ENCODE measurements at places on chromosomes 2 and 18.

GRCh38 chr18:6784046-6784445 lies 54.5 kb downstream of the ARHGAP28 start:
- no peak for DNase-seq

DNA sequence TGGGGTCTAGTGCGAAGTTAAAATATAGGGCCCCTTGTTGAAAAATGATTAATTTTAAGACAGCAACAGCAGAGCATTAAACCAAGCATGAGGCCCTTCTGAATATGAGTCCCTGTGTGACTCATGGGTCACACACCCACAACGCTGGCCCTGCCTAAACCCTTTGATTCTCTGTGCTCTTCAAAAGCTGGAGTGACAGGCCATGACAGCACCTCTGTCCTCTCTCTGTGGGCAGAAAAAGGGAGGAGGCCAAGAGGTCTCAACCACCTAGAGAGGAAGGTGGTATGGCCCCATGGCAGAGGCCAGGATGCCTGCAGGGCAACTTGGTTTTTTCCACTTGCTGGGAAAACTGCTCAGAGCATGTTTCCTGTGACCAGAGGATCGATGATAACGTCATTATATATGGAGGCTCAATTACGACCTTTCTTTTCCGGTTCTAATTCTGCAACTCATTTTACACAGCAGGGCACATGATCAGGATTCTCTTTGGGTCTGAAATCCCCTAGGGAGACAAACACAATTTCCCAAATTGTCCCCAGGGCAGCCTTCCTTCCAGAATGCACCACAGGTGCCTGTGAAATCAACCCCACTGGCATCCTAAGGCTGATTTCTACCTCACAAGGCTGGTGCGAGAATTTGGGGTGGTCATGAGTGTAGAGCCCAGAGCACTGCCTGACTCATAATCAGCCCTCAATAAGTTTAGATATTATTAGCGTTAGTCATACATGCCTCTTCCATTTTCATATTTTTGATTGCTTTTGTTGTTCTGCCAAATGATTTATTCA lies 102.0 kb upstream of the PPP1CB start:
- DNase-seq = peak; percentile 53

DNA sequence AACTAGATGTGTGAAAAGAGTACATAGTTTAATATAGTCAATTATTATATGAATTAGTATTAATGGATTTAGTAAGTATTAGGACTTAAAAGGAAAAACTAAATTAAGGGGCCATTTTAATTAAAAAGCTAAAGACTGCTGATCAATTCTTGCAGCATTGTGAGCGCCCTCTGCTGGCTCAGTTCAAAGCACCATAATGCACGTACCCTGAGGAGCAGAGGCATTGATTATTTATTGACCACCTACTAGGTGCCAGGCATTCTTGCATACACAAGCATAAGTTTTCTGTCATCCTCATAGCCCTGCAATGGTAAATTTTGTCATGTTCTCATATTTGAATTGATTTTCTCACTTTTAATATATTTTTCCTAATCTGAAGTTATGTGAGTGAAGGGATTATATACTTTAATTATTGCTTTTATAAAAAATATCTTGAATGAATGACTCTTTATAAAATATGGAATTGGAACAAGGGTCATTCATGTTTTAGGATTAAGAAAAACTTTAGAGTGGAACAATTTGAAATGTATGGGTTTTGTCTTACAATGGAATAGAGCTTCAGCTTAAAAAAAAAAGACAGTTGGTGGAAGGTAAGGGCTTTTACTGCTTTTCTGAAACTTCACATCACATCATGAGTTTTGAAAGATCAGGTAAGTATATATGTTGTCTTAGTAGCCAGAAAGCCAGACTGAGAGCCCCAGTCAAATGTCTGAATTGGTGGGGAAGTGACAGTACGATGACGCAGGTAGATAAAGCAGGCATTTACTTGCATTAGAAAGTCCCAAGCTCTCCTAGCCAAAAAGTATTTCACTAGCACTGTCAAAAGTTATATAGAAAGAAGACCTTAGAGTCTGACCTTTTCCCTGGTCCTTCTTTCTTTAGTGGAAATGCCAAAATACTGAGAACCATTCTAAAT lies 9.7 kb downstream of the ITGA4 start:
- DNase-seq = no peak

GRCh38 chr2:65382776-65383357 lies 49.5 kb downstream of the SPRED2 start:
- DNase-seq = peak; percentile 81

- DNase-seq = no peak
These were observed 141.0 kb downstream of the INHBB start for GRCh38 chr2:120486946-120487345.

DNA sequence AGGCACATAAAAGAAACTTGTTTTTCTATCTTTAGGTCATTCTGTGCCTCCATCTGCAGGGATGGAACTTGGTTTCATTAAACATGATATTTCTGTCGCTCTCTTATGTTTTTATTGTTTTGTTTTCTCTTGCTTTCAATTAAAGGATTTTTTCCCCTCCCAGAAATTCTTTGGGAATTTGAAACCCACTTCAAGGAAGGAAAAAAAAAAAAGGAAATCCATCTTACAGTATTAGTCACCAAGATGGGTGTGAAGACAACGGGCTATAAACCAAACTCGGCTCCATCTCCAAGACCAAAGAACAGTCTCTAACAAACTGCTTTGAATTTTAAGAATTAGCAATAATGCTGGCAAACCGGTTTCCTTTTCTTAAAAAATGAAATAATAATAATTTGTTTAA lies 244.1 kb downstream of the BCL11A start:
- DNase-seq = no peak

DNA sequence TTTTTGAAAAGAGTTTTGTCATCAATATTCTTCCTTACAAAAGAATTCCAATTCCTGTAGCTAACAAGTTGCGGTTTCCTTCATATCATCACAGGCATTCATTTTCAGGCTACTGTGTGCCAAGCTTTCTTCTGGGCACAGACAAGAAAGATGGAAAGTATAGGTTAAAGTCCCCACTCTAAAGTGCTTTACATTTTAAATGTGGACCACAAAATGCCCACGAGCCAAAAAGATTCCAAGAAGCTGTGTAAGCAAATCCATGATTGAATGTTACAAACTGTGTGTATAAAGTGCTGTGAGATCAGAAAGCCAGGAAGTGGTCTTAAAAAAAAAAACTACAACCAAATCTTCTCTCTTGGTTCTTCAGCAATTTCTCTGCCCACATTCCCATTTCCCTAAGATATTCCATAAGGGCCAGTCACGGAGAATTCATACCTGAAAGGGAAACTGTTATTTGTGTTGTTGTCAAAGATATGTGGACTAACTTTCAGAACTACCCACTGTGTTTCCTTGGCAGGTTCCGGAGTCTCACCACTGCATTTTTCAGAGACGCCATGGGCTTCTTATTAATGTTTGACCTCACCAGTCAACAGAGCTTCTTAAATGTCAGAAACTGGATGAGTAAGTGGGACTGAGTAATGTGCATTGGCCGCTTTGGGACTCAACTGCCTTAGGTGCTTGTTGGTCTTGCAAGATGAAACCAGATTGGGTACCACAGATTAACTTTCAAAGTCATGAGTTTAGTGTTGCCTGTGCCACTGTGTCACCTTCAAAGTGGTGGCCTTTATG lies 55.7 kb downstream of the RAB27B start:
- DNase-seq = no peak

DNA sequence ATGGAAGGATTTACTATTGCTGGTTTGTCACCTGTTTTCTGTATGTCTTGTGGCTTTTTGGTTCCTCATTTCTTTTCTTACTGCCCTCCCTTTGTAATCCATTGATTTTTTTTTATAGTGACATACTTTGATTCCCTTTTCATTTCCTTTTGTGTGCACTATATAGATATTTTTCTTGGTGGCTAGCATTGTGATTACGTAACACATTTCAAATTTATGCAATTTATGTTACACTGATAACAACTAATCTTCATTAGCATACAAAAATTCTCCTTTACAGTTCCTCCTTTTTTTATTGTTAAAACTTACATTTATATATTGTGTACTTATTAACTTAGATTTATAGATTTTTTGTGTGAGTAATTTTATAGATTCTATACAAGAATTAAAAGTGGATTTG lies 80.6 kb downstream of the OTX1 start:
- no peak for DNase-seq

- no peak for DNase-seq
These were observed 62.5 kb downstream of the GNAL start for GRCh38 chr18:11751341-11752115.

DNA sequence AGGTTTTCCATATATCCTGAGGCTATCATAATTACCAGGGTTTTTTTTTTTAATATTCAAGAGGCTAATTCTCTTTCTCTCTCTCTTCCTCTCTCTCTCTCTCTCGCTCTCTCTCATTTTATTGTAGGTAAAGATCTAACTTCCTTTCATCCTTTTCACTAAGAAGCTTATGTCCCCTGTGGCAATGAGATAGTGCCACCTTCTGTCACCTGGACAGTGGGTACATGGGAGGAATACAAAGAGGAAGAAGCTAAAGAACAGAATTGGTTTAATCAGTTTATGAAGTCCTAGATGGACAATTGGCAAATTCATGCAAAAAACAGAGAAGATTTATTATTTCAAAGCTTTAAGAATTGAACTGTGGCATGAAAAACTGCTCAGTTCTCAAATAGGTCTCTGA lies 1582.3 kb upstream of the TMEFF2 start:
- no peak for DNase-seq

DNA sequence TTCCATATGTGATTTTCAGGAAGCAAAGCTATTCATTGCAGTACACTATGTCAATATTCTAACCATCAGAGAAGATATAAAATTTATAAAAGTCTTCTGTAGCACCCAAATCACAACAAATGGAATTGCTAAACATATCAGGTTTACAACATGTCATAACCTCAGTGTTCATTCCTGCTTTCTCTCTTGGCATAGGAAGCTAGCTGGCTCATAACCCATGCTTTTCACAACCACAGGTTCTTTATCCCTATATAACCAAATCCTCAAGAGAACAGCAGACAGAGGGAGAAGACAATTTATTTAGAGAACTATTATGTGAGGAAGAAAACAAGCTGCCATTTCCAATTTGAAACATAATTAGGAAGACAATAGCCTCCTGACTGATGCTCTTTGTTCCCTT lies 997.0 kb upstream of the ACVR2A start:
- no peak for DNase-seq

- no peak for DNase-seq
These were observed 681.0 kb upstream of the LRRTM4 start for GRCh38 chr2:78202986-78203670.

DNA sequence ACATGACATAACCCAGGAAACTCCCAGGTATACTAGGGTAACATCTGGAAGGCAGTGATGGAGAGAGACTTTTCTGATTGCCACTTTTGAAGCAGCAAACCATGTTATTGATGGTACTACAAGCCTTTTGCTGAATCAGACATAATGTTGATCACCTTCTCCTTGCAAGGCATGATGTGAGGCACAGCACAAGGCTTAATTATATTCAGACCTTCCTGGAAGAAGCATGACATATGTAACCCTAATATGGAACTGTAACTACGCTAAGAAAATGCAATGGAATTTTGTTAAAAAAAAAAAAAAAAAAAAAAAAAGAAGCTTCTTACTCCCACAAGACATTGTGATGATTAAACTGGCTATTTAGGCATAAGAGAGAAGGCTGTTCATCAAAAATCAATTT lies 145.4 kb downstream of the ALK start:
- no peak for DNase-seq

DNA sequence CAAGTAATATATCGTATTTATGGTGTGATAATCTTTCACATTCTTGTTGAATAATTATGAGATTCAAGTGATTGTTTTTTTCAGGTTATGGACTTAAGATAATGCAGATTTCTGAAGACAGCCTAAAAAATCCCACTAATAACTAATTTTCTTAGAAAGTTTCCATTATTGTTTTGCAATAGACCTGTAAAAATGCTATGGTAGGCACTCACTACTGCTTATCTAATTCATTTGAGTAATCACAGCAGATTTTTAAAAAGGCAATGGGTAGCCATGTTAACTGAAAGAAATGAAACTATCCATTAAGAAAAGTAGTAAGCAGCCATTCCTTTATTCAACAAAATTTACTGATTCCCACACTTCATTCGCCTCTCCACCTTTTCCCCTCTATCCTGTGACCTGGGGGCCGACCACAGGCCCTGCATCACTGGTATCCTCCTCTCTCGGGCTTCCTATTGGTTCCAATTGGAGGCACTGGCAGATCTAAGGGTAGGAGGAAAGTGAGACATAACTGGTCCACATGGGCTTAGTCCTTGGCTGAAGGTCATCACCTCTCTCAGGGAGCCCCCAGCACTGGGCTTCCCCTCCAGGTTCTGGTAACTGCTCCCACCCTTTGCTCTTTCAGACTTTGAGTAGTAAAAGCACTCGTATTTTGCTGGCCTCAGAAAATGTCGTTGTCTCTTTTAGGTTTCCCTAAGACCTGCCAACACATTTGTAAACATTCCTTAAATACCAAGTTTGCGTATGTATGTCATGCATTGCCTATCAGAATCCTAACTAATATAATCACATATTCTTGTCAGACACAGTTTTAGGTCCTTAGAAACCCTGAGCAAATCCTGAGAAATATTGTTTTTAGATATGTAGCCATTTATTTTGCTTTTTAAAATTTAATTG lies 18.5 kb downstream of the RBMS1 start:
- no peak for DNase-seq

DNA sequence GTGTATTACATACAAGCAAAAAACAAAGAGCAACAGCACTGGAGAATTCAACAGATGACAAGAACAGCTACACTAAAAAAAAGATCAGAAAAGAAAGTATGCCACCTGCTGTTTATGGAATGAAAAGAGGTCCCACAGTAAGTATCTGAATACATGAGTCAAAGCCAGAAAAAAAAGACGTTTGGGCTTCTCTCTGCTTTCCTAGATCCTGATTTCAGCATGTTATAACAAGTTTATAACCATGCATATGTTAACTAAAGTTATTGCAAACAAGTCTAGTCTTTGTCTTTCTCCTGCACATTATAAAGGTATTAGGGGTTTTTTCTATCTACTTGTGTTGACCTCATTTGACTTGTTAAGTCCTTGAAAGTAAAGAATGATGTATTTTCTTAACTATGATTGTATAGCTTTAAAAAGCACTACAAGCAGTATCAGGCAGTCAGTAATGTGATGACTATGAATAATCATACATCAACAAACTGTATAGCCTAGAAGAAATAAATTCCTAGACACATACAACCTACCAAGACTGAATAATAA lies 108.5 kb upstream of the COL5A2 start:
- peak; percentile 14 for DNase-seq

GRCh38 chr2:170454471-170455372 lies 260.4 kb upstream of the SP5 start:
- no peak for DNase-seq

GRCh38 chr2:96320728-96321622 lies 4.1 kb upstream of the ITPRIPL1 start:
- DNase-seq = peak; percentile 52

- no peak for DNase-seq
These were observed 35.3 kb downstream of the NCKAP5 start for GRCh38 chr2:133532919-133533318.

- DNase-seq = no peak
These were observed 90.2 kb upstream of the ARHGAP28 start for GRCh38 chr18:6639305-6639704.

DNA sequence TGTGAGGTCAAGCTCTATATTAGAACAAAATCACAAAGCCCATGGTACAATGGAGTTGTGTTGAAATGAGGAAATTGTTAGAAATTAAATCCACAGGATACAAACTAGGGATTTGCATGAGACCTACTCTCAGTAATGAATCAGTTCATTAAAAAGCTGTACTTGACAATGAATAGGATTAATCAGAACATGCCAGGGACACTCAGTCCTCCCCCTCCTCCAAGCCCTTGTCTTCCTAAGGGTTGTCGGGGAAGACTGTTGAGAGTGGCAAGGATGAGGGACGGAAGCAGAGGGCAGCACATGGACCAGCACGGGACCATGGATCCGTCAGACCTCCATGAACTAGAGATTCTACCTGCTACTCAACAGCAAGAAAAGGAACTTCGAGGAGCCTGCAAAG lies 39.8 kb downstream of the SPRED2 start:
- DNase-seq = no peak

Data from GM10248 (cell line).